Hepatocyte (in vitro differentiated cells): ENCODE measurements at places on chromosomes 6 and 20. TPM values are rescaled to one million over a fixed set of nuclear protein-coding genes. Genes with fewer than 3 reads are reported as not detected.

DNA sequence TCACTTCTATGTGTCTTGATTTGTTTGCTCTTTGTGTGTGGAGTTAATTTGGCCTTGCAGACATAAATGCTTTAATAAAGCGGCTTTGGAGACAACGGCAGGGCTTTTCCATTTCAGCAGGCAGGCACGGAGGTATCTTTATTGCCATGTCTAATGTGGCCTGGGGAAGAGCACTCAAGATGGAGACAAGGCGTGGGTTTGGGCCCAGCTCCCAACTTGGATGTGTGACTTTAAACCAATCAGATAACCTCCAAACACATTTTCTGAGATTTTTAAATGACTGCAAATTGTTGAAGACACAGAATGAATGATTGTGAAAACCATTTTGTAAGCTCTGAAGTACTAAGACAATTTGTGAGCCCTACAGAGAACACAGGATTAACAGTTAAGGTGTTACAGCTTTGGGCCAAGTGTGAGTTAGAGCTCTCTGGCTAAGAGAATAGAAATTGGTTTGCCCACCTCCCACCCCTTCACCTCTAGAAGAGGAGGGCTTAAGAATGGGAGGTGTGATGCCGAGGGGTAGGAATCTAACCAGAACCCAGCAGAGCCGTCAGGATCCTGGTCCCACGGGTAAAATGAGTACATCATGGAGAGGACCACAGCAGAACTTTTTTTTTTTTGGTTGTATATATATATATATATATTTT, 9.0 kb downstream of the DYNLT1 start:
- no peak for DNase-seq

DNA sequence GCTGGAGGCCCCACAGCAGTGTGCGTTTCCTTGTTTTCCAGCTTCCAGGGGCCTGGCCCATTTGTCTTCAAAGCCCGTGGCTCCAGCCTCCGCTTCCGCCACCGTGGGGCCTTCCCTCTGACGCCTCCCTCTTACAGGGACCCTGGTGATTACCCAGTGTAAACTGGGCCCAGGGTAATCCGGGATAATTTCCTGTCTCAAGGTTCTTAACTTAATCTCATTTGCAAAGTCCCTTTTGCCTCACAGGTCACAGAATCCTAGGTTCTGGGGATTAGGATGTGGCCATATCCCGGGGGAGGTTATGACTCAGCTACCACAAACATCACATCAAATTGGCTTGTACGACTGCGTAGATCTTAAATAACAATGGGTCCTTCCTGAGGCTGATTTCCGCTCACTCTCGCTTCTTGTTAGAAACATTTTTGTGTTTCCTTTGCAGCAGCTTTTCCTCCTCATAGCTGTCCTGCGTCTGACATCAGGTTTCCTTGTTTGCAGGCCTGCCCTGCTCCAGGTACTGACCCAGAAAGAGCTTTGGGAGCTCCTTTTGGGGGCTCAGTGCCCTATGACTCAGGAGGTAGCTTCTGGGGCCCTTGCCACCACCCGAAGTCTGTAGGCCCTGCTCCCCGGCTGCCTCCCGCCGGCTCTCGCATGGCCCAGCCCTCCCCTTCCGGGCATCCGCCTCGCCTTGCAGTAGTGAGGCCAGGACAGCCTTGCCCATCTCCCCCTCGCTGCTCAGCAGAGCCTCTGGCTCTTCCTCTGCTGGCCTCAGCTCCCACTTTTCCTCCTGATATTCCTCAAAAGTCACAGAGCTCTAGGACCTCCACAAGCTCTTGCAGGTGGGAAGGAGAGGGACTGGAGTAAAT, 100.5 kb downstream of the ERMARD start:
- DNase-seq: no peak

GRCh38 chr6:96104910-96105309, 89.1 kb downstream of the FUT9 start:
- DNase-seq: no peak

DNA sequence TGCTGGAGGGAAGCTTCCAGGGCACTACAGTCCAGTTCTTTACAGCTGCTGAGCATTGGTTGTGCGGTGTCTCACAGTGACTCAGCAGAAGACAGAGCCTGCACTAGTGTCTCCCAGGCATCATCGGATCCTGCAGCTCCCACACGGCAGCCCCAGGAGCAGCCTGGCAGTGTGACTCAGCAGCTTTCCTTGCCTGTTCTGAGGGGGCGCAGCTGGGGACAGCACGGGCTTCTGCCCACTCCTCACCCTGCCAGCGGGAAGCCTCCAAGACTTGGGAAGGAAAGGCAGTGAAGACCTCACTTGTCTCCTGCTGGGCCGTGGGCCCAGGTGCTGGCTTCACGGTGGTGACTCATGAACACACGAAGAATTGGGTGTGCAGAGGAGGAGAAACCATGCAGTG, 165.4 kb downstream of the SYNDIG1 start:
- peak; percentile 68 for DNase-seq

ARMC2 gene
- total RNA-seq: 1.8 and 2.8 TPM in 2 replicates

CEBPB gene
- 58.9 and 60.9 TPM in 2 replicates for total RNA-seq
